Temporal lobe (tissue), 4 donors: ENCODE measurements at places on chromosomes 6 and 20. TPM values are rescaled to one million over a fixed set of nuclear protein-coding genes. Genes with fewer than 3 reads are reported as not detected.

C6orf52 gene
- 0.98 TPM for total RNA-seq

DZANK1 gene
- 4.9 TPM for total RNA-seq

TUBB gene
- 989 TPM for total RNA-seq

NEU1 gene
- 14.0 TPM for total RNA-seq

SDHAF4 gene
- total RNA-seq = 18.2 TPM

PHF10 gene
- 30.2 TPM for total RNA-seq

GPX5 gene
- not detected for total RNA-seq

SPATS1 gene
- not detected for total RNA-seq

BNIP5 gene
- 0.25 TPM for total RNA-seq

CEP43 gene
- 26.8 TPM for total RNA-seq

PLG gene
- total RNA-seq = not detected

CAP2 gene
- total RNA-seq = 32.0 TPM

KCNG1 gene
- total RNA-seq = 18.2 TPM

MEI4 gene
- total RNA-seq = 0.25 TPM

STK4 gene
- total RNA-seq = 27.0 TPM

MMP24 gene
- total RNA-seq = 75.0 TPM

PPP1R3G gene
- 1.5 TPM for total RNA-seq

SOBP gene
- total RNA-seq = 58.0 TPM

VSX1 gene
- total RNA-seq = under 0.01 TPM

RAMACL gene
- 1.5 TPM for total RNA-seq

NKX2-2 gene
- total RNA-seq = 0.98 TPM

DEFB124 gene
- total RNA-seq = not detected

PEX6 gene
- total RNA-seq = 15.7 TPM

DCDC2 gene
- 1.7 TPM for total RNA-seq

ID4 gene
- 76.7 TPM for total RNA-seq

GSTA2 gene
- total RNA-seq = not detected

BPIFB4 gene
- not detected for total RNA-seq

CLDN20 gene
- not detected for total RNA-seq

AK9 gene
- 40.8 TPM for total RNA-seq
